ENCODE measurements at places on chromosomes 2 and 18.

- DNase-seq = no peak
These were observed 145.4 kb downstream of the NCK2 start for GRCh38 chr2:105890111-105890510.

DNA sequence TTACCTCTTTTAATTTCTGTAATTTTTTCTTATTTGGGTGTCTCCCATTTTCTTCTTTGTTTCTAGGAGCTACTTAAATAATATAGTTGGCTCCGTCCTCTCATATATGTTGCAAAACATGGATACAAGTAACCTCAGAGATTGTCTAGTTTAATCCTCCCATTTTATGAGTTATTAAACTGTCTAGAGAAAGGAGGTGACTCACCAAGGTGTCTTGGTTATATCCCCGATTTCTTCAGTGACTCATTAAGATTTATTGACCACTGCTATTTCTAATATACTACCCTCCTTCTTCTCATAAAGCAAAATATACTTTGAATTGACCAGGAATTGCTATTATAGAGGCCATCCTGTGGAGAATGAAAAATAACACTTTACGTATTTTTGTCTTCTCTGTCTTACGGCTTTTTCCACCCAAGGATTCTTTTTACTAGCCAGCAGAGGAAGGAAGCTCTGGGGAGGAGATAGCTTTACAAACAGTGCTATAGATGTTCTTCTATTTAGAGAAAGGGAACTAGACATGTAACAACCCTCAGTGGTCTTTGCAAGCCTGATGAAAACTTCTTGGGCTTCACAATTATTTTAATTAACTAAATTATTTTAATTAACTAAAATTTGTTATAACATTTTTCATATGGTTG, 300.4 kb upstream of the TNP1 start:
- no peak for DNase-seq

DNA sequence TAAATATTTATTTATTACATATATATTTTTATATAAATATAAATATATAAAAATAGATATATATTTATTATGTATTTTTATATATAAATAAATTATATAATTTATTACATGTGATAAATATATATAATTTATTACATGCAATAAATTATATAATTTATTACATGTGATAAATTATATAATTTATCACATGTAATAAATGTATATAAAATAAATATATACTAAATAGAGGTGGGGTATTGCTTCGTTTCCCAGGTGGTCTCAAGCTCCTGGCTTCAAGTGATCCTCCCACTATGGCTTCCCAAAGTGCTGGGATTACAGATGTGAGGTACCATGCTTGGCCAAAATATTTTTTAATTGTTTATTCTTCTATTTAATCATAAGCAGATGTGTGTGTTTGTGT, 3.6 kb upstream of the G6PC2 start:
- DNase-seq = no peak

GRCh38 chr2:881204-881918, 69.3 kb upstream of the SNTG2 start:
- DNase-seq = no peak

- no peak for DNase-seq
These were observed 29.7 kb downstream of the AGPS start for GRCh38 chr2:177422271-177422670.

GRCh38 chr18:37525262-37525585, 40.4 kb downstream of the CELF4 start:
- DNase-seq = peak; percentile 60

- DNase-seq = peak; percentile 23
These were observed 71.1 kb downstream of the DSC3 start for GRCh38 chr18:30971338-30971956.

DNA sequence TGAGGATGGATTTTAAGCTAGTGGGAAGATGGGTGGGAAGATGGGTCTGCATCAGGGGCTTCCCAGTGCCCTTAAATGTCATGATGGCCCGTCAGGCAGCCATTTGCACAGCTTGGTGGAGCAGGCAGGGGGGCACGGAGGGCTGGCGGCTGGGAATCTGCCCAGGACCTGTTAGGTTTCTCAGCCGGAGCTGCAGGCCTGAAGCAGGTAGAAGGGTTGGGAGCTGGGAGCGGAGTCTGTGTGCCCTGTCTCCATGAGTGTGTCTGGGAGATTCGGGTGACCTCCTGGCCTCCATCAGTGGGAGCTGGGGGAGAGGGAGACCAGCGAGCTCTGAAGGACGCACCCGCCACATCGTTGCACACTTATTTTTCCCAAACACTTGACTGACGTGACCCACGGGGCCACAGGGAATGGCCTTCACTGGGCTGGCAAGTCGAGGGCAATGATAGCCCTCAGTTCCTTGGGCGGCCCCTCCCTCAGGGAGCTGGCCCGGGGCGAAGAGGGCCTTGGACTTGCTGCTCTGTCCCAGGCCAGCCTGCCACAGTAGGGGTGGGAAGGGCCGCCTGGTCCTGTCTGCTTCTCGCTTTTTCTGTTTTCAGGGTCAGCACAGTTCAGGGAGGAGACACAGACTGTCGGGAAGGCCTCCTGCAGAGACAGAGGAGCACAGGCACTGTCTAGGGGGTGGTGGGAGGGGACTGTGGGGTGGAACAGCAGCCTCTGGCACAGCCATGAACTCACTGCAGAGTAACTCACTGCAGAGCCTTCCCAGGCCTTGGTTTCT, 236.8 kb downstream of the ZBTB7C start:
- DNase-seq = no peak

DNA sequence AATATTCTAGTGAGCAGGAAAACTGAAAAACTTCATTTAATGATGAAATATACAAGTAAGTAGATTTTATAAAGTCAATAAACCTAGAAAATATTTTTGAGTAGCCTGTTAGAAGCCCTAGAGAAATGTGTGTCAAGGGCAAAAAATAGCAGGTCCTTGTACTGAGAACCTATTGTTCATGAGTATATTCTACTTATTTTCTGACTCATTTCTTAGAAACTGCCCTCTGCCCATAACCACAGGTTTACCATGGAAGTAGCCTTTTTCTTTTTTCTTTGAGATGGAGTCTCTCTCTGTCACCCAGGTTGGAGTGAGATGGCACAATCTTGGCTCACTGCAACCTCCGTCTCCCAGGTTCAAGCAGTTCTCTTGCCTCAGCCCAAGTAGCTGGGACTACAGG, 19.4 kb upstream of the SELENOI start:
- DNase-seq = no peak

GRCh38 chr18:2908946-2909335, 62.1 kb downstream of the EMILIN2 start:
- DNase-seq = no peak

DNA sequence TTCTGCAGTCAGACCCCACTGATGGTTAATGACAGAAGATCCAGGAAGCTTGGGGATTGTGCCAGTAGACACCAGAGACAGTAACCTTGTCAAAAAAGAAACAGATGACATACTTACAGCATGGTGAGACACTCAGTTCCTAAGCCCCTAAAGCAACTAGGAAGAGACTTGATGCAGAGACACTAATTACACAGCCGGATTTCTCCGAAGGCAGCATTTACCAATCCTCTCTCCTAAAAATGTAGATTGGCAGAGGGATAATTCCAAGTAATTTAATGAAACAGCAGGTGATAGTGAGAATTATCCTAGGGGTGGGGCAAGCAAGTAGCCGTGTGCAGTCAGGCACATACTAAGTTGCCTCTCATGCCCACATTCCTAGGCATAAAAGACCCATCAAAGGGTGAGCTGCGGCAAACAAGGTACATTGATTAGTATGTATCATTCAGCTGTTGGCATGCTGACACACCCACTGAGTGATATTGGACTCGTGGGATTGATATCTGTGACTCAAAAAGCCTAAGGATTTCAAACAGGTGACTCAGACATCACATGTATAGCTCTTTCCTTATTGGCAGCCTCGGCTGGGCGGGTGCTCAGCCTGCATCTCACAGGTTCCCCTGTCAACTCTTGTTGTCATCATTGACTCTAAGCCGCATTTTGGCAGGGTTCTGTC, 296.7 kb upstream of the ATP5MC3 start:
- no peak for DNase-seq

DNA sequence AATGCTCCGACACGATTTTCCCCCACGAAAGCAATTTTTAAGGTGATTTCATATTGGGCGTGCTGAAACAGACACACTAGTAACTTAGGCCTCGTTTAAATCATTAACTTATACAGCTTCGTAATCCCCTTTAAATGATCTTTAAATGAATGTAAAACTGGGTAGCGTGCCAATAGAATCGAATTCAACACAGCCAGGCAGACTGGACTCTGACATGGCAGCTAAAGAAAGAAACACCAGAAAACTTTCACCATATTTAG, 2.4 kb upstream of the ID2 start:
- no peak for DNase-seq

GRCh38 chr2:238669046-238669445, 178.8 kb upstream of the TWIST2 start:
- DNase-seq = no peak

GRCh38 chr2:174597009-174597344, 627 bp downstream of the WIPF1 start:
- DNase-seq = no peak

GRCh38 chr2:239692362-239692851, 291.6 kb upstream of the HDAC4 start:
- no peak for DNase-seq

GRCh38 chr2:66041902-66042657, 392.8 kb upstream of the MEIS1 start:
- DNase-seq = no peak

DNA sequence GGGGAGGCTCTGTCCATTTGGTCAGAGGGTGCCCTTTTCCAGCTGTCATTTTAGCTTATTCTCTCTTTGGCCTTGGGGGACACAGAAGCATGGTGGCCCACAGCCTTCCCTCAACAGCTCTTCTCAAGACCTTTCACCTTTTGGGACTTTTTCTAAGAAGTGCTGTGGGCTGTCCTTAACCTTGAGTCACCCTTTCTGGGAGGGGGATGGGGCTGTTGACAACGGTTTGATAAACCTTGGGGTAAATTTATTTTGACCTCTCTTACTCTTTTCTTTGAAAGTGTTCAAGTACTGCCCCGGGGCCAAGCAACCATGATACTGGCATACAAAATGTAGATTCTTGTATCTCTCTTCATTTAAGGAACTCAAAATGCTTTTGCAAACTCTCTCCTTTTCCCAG, 13.7 kb downstream of the IGFBP5 start:
- no peak for DNase-seq

- DNase-seq = no peak
These were observed 45.6 kb downstream of the LPIN2 start for GRCh38 chr18:2967357-2967756.

- DNase-seq = no peak
These were observed 693.4 kb upstream of the SYT4 start for GRCh38 chr18:43970656-43971055.
